ENCODE measurements at places on chromosomes 16 and 17. TPM values are rescaled to one million over a fixed set of nuclear protein-coding genes. Genes with fewer than 3 reads are reported as not detected.

MLX gene
- total RNA-seq, result 24.4 TPM

GRCh38 chr17:47742319-47743181 lies 9.5 kb downstream of the TBX21 start:
- no peak overlapping the region for H3K4me3 ChIP-seq
- DNase-seq, result no peak
- H3K27ac ChIP-seq, result no peak overlapping the region
- no peaks in the 10 kb centered on the region for H3K36me3 ChIP-seq

- no peaks in the 10 kb centered on the region for H3K27me3 ChIP-seq
- H3K27ac ChIP-seq, result no peak overlapping the region
- DNase-seq, result no peak
- no peaks in the 10 kb centered on the region for H3K36me3 ChIP-seq
- peaks cover 2% of the 10 kb centered on the region for H3K4me1 ChIP-seq
These were observed 210.9 kb downstream of the ZFHX3 start for GRCh38 chr16:72836985-72837384.

ABCC11 gene
- not detected for total RNA-seq

DNA sequence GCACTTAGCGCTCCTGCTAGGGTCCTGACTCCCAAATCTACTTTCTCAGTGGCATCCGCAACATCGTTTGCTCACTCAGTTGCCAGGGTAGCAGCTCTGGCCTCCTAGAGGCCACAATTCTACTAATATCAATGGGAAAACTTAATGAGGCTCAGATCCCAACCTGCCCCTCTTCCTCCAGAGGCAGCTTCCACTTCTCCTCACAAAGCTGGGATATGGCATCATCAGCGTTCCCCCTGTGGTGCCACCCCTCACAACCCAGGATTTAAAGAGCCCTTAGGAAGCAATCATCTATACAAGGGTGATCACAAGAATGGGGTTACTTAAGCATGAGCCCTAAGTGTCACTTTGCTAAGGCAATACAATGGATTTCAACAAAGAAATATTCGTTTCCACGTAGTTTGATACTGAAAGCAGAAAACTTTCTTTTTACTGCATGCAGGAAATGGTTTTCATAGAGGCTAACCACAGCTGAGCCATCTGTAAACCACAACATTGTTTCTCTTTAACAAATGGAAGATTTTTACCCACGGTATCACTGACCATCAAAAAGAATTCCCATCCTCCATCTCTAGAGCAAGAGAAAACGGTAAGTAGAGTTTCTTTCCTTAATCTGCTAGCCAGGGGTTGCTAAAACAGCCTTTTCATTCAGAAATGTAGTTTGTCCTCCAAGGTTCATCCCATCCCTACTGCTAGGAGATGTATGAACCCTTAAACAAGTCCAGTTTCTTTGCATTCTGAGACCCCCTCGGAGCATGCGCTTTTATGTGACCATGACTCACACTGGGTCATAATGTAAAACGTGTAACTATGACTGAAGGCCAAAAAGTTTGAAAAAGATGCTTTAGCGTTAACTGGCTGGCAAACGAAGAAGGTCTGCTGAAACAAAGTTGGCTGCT lies 68.3 kb upstream of the BCAR1 start:
- H3K4me1 ChIP-seq, result peaks cover 13% of the 10 kb centered on the region
- no peaks in the 10 kb centered on the region for H3K36me3 ChIP-seq
- no peak overlapping the region for H3K4me3 ChIP-seq
- no peak for DNase-seq
- H3K27ac ChIP-seq, result no peak overlapping the region

- H3K36me3 ChIP-seq, result no peaks in the 10 kb centered on the region
- no peak overlapping the region for H3K27ac ChIP-seq
- no peak for DNase-seq
- no peaks in the 10 kb centered on the region for H3K27me3 ChIP-seq
- no peaks in the 10 kb centered on the region for H3K4me1 ChIP-seq
These were observed 531.7 kb downstream of the NPIPA7 start for GRCh38 chr16:16910666-16911065.

MPV17L gene
- 10.2 TPM for total RNA-seq

RAMP2 gene
- 19.6 TPM for total RNA-seq

SAMD14 gene
- 4.9 TPM for total RNA-seq

- no peaks in the 10 kb centered on the region for H3K4me1 ChIP-seq
- no peaks in the 10 kb centered on the region for H3K27me3 ChIP-seq
- H3K27ac ChIP-seq, result no peak overlapping the region
These were observed 100.3 kb downstream of the MAF start for GRCh38 chr16:79500286-79500685.

- no peak overlapping the region for H3K27ac ChIP-seq
- DNase-seq, result no peak
- H3K4me1 ChIP-seq, result peaks cover 5% of the 10 kb centered on the region
- H3K36me3 ChIP-seq, result no peaks in the 10 kb centered on the region
- H3K4me3 ChIP-seq, result no peak overlapping the region
- no peaks in the 10 kb centered on the region for H3K27me3 ChIP-seq
These were observed 19.8 kb downstream of the SLC4A1 start for GRCh38 chr17:44247876-44248736.

GRCh38 chr16:86949630-86950029 lies 367.6 kb downstream of the C16orf95 start:
- H3K36me3 ChIP-seq, result no peaks in the 10 kb centered on the region
- H3K27ac ChIP-seq, result no peak overlapping the region
- no peaks in the 10 kb centered on the region for H3K27me3 ChIP-seq
- DNase-seq, result no peak
- no peak overlapping the region for H3K4me3 ChIP-seq
- no peaks in the 10 kb centered on the region for H3K4me1 ChIP-seq

DNA sequence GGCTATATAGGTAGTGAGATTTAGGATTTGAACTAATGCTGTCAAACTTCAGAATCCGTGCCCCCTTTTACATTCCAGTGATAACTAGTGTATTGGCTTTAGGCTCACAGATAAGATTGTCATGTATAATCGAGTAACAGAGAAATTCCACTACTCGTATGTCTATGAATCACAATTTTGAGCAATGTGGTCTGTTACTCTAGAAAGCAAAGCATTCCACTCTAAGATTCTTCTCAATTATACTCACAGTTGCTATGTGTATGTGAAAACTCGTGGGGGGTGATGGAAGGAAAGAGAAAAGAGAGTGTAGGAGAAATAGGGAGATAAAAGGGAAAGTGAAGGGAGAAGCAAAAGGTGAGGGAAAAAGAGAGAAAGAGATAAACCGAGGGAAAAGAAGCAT lies 1175.1 kb upstream of the GOT2 start:
- H3K4me3 ChIP-seq, result no peak overlapping the region
- H3K36me3 ChIP-seq, result no peaks in the 10 kb centered on the region
- H3K27me3 ChIP-seq, result no peaks in the 10 kb centered on the region
- no peak for DNase-seq

DNA sequence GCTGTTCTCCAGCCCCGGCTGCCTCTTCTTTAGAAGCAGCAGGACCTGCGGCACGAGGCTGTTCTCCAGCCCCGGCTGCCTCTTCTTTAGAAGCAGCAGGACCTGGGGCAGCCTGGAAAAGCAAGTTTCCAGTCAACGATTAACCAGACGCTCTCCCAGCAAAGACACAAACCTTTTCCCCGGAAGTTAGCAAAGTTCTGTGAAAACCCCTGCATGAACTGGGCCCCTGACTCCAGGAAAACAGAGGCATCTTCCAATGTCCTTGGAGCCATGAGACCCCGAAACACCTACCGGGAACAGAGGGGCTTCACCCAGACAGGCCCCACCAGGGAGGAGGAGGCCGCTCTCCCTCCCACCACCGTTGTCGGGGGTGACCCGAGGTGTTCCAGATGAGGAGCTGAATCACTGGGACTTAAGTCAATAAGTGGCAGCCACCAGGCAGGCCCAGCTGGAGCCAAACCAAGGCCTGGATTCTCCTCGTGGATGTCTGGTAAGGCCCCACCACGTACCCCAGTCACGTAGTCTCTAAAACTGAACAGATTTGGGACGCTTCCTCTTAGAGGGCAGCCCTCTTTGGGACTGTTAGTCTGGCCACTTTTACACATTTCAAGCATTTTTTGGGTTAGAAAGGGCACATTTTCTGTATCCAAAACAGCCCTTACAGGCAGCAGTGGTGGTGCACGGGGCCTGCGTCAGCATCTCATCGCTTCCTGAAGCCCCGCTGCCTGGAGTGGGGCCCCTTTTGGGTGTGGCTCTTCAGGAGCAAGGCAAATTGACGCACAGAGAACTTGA lies at the start of gene RPH3AL:
TSS of gene RPH3AL (minus strand) at position 387 of the 792 bp plus-strand sequence. CDS start 25,264 bp downstream, outside the sequence.
- no peaks in the 10 kb centered on the region for H3K36me3 ChIP-seq
- H3K4me1 ChIP-seq, result peaks cover 32% of the 10 kb centered on the region
- DNase-seq, result peak; percentile 46
- no peak within 1 kb of the TSS for H3K4me3 ChIP-seq
- H3K27ac ChIP-seq, result peak within 1 kb of the TSS; percentile 66
- H3K27me3 ChIP-seq, result no peaks in the 10 kb centered on the region

DNA sequence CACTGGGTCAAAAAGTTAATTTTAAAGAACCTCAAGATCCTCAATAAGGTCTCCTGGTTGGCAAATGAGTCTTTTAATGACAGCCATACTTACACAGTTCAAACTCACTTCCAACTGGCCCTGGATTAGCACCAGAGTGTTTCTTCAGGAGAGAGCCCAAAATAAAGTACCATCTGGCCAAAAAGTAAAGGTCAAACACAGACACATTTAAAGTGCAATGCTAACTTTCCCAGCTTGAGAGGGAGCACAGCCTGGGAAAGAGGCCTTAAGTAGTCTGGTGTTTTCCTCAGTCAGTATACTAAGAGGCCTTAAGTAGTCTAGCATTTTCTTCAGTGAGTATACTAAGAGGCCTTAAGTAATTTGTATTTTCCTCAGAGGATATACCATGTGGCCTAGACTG lies 46.6 kb upstream of the ERN1 start:
- H3K4me1 ChIP-seq, result peaks cover 7% of the 10 kb centered on the region
- no peaks in the 10 kb centered on the region for H3K36me3 ChIP-seq
- H3K4me3 ChIP-seq, result no peak overlapping the region
- no peaks in the 10 kb centered on the region for H3K27me3 ChIP-seq
- H3K27ac ChIP-seq, result peak overlapping the region; percentile 34

DNA sequence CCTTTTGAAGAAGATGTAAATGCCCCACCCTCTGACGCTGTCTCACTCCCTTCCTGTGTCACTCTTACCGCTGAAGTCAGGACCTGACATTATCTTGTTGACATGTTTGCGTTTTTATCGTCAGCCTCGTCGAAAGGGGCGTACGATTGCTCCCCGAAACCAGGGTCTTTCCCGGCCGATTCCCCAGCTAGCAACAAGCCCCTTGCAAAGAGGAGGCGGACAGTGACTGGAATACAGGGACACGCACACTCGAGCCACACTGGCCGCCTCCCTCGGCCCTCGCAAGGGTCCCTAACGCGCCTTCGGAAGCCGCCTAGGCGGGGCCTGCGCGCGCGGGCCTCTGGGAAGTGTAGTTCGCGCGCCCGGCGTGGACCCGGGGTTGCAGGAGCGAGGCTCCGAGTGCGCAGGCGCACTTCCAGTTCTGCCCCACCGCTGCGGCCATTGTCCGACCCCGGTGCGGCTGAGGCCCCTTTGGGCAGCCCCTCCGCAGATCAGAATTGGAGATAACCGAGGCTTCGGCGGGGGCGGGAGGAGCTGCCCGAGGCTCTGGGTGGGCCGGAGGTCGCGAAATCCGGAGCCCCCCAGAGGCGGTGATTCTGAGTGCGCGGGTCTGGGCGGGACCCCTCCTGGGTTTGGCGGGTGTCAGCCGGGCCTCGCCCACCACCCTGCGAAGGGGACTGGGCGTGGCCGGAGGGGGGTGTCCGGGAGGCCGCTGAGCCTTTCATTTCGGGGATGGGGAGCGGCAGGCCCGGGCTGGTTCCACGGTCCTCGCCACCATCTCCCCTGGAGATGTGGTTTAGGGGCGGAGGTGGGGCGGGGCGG lies at the start of gene ZFP90:
TSS of gene ZFP90 (plus strand) at position 412 of the 822 bp plus-strand sequence. CDS start 502 bp downstream, outside the sequence.
- H3K27ac ChIP-seq, result peak within 1 kb of the TSS; percentile 38
- no peaks in the 10 kb centered on the region for H3K36me3 ChIP-seq
- peak; percentile 92 for DNase-seq

DNA sequence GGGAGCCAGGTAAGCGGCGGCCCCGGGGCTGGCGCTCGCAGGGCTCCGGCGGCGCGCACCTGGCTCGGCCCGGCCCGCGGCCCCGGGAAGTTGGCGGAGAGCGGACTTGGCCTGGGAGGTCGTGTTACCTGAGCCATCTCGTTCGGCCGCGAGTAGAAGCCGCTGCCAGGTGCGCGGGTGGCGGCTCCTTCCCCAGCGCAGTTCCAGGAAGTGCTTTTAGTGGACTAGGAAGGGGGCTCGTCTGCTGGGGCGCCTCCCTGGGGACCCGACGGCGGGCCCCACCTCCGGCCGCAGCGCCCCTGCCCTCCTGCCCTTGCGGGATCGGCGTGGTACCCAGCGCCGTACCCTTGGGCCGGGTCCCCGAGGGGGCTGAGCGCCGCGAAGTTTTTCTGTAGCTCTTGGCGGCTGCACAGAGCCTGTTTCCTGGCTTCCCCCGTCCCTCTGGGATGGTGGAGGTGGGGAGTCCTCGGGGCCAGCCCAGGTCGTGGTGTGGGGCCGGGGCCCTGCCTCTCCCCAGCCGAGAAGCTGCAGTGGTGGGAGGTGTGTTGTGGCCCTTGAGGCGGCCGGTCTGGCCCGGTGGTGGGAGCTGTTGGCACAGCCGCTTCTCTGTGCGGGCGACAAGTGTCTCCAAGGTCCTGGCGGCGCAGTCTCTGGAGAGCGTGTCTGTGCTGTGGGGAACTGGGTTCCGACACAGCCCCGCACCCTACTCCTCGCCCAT lies 96.9 kb downstream of the RAB11FIP4 start:
- no peak for DNase-seq
- no peaks in the 10 kb centered on the region for H3K27me3 ChIP-seq
- H3K27ac ChIP-seq, result no peak overlapping the region
- no peaks in the 10 kb centered on the region for H3K36me3 ChIP-seq

CCL2 gene
- total RNA-seq, result 10.0 TPM

GRCh38 chr17:5304636-5305035 lies 22.6 kb downstream of the RABEP1 start:
- no peaks in the 10 kb centered on the region for H3K27me3 ChIP-seq
- H3K4me3 ChIP-seq, result no peak overlapping the region
- no peak for DNase-seq
- no peaks in the 10 kb centered on the region for H3K36me3 ChIP-seq
